ENCODE measurements at places on chromosomes 4 and X.

DNA sequence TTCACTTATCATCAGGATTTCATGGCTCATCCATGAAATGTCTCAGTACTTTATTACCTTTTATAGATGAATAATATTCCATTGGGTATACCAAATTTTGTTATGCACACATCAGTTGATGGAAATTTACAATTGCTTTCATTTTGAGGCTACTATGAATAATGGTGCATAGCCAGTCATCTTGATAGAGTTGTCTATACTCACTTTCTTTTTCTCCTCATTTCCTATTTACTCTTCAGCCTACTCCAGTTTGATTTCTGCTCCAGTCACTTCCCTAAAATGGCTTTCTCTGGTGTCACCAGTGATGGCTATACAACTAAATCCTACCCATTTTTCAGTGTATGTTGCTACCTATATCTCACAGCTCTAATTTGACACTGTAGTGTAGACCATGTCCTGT is 743.5 kb upstream of the MAGEB2 start:
- DNase-seq: no peak

DNA sequence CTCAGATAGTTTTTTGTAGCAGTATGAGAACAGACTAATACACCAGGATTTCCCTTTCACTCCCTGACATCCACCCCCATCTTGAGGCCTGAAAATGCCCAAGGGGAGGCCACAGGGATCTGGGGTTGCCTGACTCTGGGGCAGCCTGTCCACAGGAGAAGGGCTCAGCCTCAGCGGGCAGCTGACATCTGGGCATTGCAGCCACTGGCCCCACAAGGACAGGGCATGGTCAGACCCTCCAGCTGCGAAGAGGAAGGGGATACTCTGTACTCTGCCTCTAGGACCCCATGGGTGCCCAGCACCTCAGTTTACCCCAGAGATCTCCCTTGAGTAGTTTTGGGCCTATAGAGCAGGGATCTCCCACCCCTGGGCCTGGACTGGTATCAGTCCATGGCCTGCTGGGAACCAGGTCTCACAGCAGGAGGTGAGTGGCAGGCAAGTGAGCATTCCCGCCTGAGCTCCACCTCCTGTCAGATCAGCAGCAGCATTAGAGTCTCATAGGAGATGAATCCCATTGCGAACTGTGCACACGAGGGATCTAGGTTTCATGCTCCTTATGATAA is 138.9 kb downstream of the HMX1 start:
- DNase-seq: no peak

DNA sequence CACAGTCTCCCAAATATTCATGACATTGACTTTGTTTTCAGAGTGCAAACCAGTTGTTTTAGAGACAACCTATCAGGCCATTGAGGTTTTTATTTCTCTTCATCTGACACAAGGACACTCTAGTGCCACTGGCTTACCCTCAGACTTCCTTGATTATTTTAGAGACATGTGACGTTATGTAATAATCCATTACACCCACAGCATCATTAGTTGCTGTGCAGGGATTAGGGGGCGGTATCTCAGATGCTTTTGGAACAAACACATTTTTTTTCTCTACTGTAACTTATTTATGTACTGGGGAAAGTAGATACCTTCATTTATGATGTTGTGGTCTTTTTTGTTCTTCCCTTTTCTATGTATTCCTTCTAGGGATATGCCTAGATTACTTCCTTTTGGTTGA is 2293.1 kb downstream of the PCDH7 start:
- DNase-seq: no peak

DNA sequence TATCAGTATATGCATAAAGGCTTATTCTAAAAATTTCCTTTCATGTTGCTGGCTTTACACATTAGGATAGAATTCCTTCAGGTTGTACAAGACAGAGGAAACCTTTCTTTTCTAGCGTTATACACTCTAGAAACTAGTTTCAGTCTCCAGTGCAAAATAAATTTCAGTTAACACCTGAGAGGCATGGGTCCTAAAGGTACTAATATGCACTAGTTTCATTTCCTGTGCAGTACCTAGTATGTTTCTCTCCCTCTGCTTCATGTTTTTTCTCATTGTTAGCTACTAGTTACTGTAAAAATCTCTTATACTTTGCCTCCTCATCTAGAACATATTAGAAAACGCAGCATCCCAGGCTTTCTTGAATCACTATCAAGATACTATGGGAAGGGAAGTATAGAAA is 54.0 kb downstream of the SNX25 start:
- no peak for DNase-seq

DNA sequence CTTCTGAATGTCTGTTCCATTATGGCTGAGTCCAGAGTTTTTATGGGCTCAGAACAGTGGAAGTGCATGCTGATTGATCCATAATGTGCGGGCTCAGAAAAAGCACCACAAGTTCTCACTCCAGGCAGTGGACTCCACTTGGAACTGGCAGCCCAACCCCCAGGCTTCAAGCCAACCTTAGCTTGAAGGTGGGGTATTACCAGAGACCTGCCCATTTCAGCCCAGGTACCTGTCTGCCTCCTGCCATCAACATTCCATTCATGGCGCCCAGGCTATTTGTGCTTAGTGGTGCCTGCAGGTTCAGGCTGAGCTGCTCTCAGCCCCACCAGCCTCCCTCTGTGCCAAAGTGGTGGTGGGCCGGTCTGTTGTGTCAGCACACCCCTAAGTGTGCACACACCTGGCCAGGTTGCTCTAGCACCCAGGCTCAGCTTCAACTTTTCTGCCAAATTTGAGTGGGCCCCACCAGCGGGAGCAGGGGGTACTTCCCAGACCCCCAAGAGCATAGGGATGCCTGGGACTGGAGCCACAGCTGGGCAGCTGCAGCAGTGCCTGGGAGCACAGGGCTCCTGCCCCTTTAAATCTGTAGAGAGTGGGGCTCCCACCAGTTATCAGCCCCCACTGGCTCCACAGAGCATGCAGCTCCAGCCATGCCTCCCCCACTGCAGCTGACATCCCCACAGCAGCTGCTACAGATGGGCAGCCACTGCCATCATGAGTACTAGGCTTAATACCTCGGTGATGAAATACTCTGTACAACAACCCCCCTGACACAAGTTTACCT is 1025.3 kb downstream of the PCDH19 start:
- DNase-seq: no peak

GRCh38 chr4:5433196-5433595 is 275.2 kb downstream of the EVC2 start:
- no peak for DNase-seq

DNA sequence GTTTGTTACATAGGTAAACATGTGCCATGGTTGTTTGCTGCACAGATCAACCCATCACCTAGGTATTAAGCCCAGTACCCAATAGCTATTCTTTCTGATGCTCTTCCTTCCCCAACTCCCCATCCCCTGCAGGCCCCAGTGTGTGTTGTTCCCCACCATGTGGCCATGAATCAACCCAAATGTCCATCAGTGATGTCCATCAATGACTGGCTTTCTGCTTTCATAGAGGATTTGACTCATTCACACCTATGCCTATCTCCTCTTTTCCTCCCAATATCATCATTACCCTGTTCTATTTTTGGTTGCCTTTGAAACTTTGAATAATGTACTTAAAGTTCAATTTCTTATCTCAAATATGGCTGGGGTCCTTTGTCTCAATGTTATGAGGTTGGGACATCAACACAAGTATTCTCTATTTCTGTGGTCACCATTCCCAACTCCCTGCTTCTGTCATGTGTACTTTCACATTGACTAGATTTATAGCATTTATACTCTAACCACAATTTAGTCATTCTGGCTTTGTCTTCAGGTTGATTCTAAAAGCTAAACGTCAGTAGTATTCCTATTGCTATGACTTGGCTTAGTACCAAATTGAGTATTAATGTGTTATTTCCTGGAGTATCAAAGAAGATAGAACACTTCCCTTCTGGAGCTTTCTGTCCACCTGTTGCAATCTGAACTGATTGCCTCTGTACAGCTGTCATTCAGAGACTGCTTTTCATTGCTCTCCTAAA is 107.2 kb downstream of the TAB3 start:
- DNase-seq: peak; percentile 47

GRCh38 chr4:57070461-57070860 is 39.7 kb downstream of the IGFBP7 start:
- DNase-seq: no peak

GRCh38 chrX:53039236-53039635 is 9.4 kb upstream of the GPR173 start:
- no peak for DNase-seq

DNA sequence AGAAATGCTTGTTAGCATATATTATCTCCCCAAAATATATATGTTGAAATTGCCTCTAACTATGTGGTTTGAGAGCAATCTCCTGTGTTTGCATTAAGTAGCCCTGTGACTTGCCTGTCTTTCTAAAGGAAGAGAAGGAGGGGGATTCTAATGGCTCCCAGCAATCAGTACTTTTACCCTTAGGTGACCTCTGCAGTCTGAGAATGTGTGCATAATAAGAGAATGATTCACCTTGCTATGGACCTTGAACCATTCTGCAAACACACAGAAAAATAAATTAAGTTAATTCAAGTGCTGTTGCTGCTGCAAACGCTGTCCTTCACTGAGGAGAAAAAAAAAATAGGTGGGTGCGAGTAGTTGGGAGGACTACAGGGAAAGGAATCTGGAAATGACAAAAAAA is 322.2 kb downstream of the IQCM start:
- no peak for DNase-seq

DNA sequence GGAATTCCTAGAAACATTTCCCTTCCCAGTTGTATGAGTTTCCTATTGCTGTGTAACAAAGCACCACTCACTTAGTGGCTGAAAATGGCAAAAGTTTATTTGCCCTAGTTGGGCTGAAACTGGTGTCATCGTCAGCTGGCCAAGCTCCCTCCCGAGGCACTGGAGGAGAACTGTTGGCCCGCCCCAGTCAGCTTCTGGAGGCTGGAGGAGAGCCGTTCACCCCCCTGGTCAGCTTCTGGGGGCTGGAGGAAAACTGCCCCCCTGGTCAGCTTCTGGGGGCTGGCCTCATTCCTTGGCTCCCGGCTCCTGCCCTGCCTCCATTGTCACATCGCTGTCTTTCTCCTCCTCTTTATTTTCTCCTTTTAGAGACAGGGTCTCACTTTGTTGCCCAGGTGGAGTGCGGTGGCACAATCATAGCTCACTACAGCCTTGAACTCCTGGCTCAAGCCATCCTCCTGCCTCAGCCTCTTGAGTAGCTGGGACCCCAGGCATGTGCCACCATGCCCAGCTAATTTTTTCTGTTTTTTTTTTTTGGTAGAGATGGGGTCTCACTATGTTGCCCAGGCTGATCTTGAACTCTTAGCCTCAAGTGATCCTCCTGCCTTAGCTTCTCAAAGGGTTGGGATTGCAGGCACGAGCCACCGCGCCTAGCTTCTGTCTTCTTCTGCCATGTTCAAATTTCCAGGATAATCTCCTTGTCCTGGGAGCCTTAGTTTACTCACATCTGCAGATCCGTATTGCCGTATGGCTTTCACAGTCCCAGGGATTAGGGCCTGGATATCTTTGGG is 3.2 kb downstream of the RGS12 start:
- no peak for DNase-seq

DNA sequence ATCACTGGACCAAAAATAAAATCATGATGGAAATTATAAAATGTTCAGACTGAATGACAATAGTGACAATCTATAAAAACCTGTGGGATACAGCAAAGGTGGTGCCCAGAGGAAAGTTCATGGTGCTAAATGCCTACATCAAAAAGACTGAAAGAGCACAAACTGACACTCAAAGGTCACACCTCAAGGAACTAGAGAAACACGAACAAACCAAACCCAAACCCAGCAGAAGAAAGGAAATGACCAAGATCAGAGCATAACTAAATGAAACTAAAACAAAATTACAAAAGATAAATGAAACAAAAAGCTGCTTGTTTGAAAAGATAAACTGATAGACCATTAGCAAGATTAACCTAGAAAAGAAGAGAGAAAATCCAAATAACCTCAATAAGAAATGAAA is 78.7 kb downstream of the ANAPC10 start:
- peak; percentile 5 for DNase-seq

- no peak for DNase-seq
These were observed 411.9 kb downstream of the TRIML1 start for GRCh38 chr4:188551156-188551555.

DNA sequence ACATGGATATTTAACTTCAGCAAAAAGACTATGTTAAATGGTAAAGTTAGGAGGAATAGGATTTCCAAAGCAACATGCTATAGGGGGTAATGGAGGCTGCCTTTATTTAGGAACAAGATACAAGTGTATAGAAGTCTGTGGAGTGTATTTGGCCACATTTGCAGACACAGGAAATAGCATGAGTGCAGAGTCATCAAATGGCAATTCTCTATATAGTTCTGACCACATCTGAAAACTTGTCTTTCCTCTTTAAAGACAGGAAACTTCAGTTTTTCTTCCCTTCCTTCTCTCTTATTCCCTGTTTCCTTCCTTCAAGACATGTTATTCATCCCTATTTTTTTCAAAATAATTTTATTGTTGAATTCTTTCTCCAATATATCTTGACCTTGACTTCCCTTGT is 119.3 kb upstream of the PITX2 start:
- no peak for DNase-seq

GRCh38 chrX:3771766-3772165 is 58.3 kb upstream of the PRKX start:
- no peak for DNase-seq

DNA sequence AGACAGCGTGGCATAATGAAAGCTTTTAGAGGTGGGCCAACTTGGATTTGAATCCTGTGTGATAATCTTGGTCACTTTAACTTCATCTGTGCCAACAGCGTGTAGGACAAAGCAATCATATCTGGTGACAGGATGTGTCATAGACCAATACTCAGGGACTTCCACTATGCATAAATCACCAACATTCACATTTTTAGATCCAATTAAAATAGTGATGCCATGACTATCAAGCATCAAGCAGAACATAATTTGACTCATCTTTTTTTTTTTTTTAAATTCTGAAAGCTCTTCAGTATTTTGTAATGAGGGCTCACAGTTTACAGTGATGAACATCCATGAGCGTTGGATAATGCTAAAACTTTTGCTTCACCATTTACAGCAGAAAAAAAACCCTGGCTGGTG is 27.3 kb upstream of the RAPGEF2 start:
- no peak for DNase-seq

- DNase-seq: no peak
These were observed 3.3 kb downstream of the PDLIM5 start for GRCh38 chr4:94455081-94455480.

DNA sequence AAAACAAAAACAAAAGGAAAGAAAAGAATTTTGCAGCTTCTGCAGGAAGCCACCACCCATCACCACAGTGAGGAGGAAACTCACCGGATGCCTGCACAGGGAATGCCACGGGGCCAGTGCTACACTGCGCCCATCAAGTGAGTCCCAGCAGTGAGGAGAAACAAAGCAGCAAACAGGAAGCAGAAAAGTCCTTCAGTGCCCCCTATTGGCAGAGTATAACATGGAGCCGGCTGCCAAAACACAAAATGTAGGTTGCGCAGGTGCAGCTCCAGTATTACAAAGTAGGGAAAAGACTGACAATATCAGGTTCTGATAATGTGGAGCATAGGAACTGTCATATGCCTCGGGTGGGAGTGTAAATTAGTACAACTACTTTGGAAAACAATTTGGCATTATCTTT is 23.3 kb upstream of the SCML2 start:
- DNase-seq: peak; percentile 44

DNA sequence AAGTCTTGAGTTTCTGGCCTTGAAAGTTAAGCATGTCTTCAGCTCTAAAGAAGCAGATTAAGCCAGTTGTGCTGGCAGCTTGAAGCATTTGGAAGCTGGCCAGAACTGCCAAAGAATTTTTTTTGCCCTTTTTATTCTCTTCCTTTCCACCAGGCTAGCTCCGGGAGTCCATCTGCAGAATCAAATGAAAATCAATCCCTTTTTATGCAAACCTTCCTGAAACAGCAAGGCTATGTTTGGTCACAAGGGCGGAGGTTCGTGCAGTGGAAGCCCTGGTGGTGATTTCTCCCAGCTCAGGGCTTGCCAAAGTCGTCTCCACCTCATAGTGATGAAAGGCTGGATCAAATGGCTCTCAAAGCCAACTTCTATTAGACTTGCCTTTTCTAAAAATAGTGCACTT is 21.6 kb upstream of the C4orf54 start:
- no peak for DNase-seq

Data from activated CD4-positive, alpha-beta T cell treated with anti-CD3 and anti-CD28 coated beads, Interleukin-2, Interleukin-6, amounts not matched to agents 100 ng/mL and 50 ng/mL, durations not matched to agents 16 hours and 8 hours (primary cell).